ENCODE measurements at places on chromosomes 6 and 20. TPM values are rescaled to one million over a fixed set of nuclear protein-coding genes. Genes with fewer than 3 reads are reported as not detected.

PRSS16 gene
- polyA plus RNA-seq, result not detected

CALHM4 gene
- not detected for polyA plus RNA-seq

FAM209B gene
- polyA plus RNA-seq, result 1.7 TPM

VSX1 gene
- polyA plus RNA-seq, result not detected

C4A gene
- polyA plus RNA-seq, result not detected

CDH4 gene
- 0.10 TPM for polyA plus RNA-seq

ARMH2 gene
- polyA plus RNA-seq, result 0.27 TPM

PRICKLE4 gene
- not detected for polyA plus RNA-seq

SOD2 gene
- polyA plus RNA-seq, result 92.0 TPM

LRFN2 gene
- polyA plus RNA-seq, result 0.25 TPM

OPN5 gene
- not detected for polyA plus RNA-seq

FGD2 gene
- not detected for polyA plus RNA-seq

Data from naive thymus-derived CD8-positive, alpha-beta T cell (primary cell).